ELR (cell line): ENCODE measurements at places on chromosomes 12 and 14.

- DNase-seq, result no peak
Measured at GRCh38 chr12:102549691-102550090, 69.3 kb upstream of the IGF1 start.

GRCh38 chr12:55966408-55967281, at the start of gene CDK2:
CDK2 (plus strand) TSS chr12:55966830; CDS start chr12:55967009, 179 bp downstream.
- peak; percentile 94 for DNase-seq

GRCh38 chr14:78282437-78282836, 112.3 kb downstream of the NRXN3 start:
- no peak for DNase-seq

GRCh38 chr12:50642761-50643160, 121.1 kb upstream of the ATF1 start:
- no peak for DNase-seq

GRCh38 chr14:98323836-98324235, 948.2 kb downstream of the BCL11B start:
- DNase-seq, result no peak

DNA sequence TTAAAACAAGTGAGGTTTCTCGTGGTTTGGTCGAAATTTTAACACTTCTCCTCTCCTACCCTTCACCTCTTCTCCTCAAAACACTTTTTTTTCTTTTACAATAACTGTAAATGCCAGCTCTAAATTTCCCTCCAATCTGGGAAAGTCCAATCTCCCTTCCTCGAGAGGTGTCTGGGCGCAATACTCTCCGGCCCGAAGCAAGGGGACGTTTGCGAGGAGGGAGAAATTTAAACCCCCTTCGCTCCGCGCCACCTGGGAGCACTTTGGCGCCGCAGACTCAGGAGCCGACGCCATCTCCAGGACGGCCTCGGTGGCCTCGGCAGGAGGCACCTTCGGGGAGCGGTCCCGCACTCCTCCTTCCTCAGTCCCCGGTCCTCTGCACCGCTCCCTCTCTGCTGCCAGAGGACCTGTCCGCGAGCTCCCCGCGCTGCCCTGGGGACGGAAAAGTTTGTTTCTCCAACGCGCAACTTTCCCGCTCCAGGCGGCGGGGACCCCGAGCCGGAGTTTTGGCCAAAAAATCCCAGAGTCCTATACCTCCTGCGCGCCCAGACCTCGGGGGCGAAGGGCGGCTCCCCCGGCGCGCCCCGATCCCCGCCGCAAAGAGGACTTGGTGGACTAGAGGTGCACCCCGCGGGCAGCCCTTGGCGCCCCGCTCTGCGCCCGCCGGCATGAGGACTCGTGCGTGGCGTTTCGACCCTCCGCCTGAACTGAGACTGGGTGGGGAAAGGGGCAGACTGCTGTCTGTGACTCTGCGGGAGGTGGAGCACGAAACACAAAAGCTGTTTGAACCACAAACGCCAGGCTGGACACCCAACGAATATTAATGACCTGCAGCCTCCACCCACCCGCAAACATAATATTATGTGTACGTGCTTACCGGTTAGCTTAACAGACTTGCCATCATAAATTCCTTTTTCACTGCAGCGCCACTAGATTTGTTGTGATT, 95.2 kb upstream of the HMGA2 start:
- DNase-seq, result peak; percentile 63

DNA sequence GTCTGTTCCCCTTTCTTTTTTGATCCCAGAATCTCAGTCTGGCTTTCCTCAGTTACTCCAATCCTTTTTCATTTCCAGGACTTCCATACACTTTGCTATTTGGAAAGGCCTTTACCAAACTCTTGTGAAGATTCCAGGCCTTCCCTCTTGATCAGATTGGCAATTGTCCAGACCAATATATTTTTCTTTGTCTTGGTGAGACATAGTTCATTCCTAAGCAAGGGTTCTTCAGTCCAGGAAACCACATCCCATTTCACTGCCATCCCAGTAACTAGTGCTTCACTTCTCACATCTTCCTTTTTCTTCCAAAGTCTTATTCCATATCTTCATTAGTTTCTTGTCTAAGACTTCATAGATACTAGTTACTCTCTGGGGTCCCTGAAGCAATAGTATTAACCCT, 2.1 kb upstream of the PTPRQ start:
- DNase-seq, result peak; percentile 45

- DNase-seq, result no peak
Measured at GRCh38 chr14:99062216-99062615, 209.8 kb downstream of the BCL11B start.

DNA sequence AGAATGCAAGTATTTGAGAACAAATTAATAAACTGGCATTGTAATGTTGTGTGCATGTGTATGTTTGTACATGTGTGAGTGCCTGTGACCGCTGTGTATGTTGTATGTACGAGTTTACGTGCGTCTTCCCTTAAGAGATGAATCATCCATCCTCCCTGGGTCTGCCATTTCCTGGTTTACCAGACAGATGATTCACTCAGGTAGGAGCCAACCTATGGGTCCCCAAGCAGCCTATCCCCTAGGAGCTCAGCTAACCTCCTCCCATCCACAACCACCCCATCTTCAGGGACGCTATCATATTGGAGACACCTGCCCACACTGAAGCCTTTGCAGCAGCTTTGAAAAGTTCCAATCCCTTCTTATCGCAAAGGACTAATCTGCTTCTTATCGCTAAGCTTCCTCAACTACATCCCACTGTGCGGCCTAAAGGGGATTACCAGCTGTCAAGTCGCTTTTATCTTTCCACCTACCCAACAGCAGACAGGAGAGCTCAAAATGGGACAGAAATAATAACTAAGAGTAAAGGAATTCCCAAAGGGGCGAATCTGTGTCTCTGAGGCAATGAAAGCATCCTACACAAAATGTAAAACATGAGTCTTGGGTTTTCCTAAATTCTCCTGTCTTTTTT, 81.5 kb upstream of the TMCC3 start:
- DNase-seq, result no peak

- peak; percentile 84 for DNase-seq
Measured at GRCh38 chr14:54681811-54682261, 114.9 kb downstream of the SAMD4A start.
